ENCODE measurements at places on chromosomes 1 and 21.

GRCh38 chr21:20163167-20163566 lies 835.0 kb upstream of the NCAM2 start:
- no peak for DNase-seq

GRCh38 chr1:225651376-225651871 lies 1.5 kb downstream of the ENAH start:
- DNase-seq: no peak

GRCh38 chr1:173573596-173573995 lies 29.3 kb downstream of the SLC9C2 start:
- no peak for DNase-seq

GRCh38 chr1:166972826-166973225 lies 2.5 kb downstream of the ILDR2 start:
- no peak for DNase-seq

DNA sequence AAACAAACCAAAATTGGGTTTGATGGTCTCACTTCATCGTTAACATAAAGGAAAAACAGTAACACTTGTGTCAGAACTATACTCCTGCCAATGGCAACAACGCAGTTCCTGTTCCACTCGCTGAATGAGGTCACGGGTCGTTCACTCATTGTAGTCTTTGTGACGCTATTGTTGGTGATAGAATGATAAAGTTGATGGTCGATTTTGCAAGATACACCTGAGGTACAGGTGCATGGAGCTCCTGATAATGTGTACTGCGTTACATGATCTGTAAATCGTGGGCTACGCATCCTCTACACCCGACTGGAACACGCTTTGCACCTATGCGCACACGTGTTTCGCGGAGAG lies 391 bp upstream of the CENPS start:
- DNase-seq: no peak

GRCh38 chr21:42009018-42009830 lies 936 bp downstream of the ZBTB21 start:
- DNase-seq: peak; percentile 81
